ENCODE measurements at places on chromosomes 5 and 9. TPM values are rescaled to one million over a fixed set of nuclear protein-coding genes. Genes with fewer than 3 reads are reported as not detected.

NPDC1 gene
- 20.1 TPM for total RNA-seq

PCDHGC3 gene
- total RNA-seq = 62.5 TPM

ACER2 gene
- 0.58 TPM for total RNA-seq

CCNO gene
- 9.3 TPM for total RNA-seq

ZBTB26 gene
- 3.1 TPM for total RNA-seq

IFNK gene
- total RNA-seq = not detected

SV2C gene
- not detected for total RNA-seq

MCTP1 gene
- total RNA-seq = 14.9 TPM

LRRC19 gene
- total RNA-seq = not detected

SHC3 gene
- 0.03 TPM for total RNA-seq

LAMC3 gene
- 1.5 TPM for total RNA-seq

LCN6 gene
- not detected for total RNA-seq

SLC23A1 gene
- not detected for total RNA-seq

TLX3 gene
- total RNA-seq = not detected

DIPK1B gene
- 12.7 TPM for total RNA-seq

OR1J2 gene
- not detected for total RNA-seq

PLEKHG4B gene
- 0.83 TPM for total RNA-seq

SLC9A3 gene
- not detected for total RNA-seq

IRX4 gene
- total RNA-seq = 0.53 TPM

All from A375 (cell line).